ENCODE measurements at places on chromosomes 2 and 18.

DNA sequence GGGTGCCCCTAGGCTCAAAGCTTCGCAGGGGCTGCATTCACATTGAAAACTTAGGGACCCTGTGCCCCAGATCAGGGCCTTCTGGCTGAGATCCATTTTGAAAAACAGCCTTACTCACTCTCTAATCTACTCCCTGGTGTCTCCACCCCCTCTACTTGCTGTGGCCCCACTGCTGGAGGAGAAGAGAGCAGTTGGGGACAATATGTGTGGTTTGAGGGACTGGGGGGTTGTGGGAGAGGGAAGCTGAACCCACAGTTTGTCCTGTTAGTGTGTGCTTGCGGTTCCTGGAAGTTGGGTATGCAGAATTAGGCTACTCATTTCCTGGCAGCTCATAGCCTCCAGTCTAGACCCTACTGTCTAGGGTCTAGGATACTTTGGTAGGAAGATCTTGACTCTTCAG lies 211.4 kb downstream of the PRKCE start:
- DNase-seq, result no peak

- DNase-seq, result no peak
Measured at GRCh38 chr2:55932843-55933242, 9.3 kb upstream of the EFEMP1 start.

DNA sequence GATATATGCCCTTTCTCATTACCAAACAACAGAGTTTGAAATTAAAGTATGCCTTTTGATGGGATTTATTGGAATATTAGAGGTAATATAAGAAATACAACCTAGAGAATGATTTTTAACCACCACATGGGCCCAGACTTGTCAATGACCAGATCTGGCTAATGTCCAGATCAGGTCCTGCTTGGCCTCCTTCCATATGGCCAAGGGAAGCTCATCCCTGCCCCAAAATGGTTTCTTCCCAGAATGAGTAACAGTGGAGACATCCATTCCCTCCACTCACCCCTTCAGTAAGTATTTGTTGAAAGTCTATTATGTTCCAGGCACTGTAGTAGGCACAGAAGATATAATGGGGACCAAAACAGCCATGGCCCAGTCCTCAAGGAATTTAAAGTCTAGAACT lies 54.9 kb downstream of the ANTXR1 start:
- no peak for DNase-seq

- no peak for DNase-seq
Measured at GRCh38 chr18:22063102-22063501, 106.3 kb upstream of the GATA6 start.

DNA sequence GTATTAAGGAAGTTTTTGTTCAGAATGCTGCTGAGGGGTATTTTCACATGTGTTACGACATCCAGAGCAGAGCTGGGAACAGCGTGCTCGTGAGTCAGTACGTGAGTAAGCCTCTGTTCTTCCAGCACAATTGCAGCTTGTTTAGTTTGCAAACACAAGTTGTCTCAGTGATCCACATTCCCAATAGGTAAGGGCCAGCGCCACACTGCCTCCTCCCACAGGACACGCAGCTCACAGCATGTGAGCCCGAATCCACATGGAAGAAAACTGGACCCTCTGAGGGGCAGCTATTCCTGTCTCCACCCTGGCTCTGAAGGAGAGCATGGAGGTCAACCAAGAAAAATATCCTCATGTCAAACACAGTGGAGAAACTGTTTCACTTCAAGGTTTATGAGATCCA lies 173.9 kb upstream of the PID1 start:
- DNase-seq, result no peak

DNA sequence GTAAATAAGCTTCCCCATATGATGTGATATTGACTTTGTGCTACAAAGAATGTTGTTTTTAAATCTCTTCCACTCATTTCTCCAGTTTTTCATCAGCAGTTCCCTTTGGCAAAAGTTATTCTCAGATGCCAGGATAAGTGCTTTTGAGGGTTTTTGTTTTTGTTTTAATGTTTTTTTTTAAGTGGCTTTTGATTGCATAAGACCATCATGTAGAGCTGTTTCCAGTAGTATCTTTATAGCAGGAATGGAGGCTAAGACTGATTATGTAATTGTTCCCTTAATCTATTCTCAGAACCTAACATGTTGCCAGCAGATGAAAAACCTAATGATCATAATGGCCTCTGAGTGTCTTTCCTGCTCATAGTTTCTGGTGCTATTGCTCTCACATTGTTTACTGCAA lies 77.9 kb downstream of the CABLES1 start:
- no peak for DNase-seq

DNA sequence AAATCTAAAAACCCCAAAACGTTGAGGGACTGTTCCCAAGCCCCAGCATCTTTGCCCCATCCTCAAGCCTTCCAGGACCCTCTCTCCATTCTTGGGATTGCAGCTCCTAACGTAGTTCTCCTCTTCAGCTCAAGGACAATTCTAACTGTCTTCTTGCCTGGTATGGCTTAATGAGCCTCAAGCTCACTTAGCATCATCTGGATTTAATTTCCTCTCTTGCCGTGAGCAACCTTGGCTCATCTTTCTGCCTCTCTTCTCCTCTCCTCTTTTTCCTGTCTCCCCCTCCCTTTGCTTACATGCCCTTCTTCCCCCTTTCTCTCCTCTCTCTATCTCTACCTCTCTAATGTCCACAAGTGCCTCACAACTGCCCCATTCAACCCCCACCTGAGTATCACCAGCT lies 44.2 kb downstream of the TACR1 start:
- no peak for DNase-seq

DNA sequence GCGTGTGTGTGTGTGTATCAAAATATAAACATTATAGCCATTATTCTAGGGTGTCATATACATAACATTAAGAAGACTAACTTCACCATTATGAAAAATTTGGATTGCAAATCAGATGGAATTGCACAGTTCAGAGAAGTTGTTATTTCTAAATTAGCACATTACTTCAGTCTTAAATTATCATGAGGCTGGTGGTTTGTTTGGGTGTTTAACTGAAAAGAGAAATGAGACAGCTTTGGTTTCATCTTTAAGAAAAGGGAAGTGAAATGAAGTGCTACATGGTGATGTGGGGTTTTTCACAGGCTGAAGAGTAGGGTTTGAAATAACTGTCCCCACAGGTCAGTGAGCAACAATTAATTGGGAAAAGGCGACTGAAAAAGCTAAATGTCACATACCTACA lies 161.2 kb upstream of the XIRP2 start:
- DNase-seq, result no peak

DNA sequence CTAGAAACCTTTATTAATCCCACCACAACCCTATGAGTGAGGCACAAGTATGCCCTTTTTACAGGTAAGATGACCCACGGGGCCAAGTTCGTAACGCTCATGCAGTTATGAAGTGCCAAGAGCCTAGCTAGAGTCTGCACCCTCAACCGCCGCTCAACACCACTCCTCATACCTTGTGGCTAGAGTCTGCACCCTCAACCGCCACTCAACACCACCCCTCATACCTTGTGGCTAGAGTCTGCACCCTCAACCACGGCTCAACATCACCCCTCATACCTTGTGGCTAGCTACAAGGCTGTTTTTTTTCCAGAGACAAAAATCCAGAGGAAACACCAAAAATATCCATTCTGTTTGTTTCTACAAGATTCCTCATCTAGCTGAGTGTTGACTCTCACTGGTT lies 4.6 kb downstream of the TXNL4A start:
- DNase-seq, result no peak

- DNase-seq, result no peak
Measured at GRCh38 chr2:1638281-1638860, 105.9 kb downstream of the PXDN start.

DNA sequence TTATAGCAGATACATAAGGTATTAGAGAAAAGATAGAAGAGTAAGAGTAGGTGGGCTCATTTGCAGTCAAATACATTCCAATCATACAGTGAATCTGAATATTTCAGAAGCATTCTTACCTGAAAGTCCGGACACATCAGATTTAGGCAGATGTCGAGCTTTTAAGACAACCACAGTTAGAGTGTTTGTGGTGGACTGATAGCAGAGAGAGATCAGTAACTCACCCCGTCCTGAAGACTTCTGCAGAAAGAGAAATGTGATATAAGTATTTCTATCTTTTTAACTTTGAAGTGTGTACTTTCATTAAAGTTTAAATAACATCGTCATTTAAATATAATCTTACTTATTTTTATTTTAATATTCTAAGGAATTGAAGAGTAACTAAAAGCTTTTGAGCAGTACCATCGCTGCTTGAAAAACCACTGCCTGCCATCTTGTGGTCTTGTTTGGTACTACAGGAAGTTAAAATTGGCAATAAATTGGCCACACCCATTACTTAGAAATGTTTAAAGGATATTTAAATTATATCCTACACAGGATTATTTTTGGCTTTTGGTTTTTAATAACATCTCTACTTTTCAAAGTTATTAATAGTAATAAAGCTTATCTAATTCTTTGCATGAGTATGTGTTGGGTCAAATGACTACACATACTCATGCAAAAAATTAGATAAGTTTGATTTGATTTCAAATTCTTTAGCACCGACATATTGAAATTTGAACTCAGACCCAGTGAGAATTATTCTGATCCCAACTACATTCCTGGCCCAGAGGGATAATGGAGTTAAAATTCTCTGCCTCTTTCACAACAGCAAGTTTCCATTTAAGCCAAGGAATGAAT lies 5.5 kb downstream of the SYT4 start:
- no peak for DNase-seq

- no peak for DNase-seq
Measured at GRCh38 chr2:57990118-57990725, 56.4 kb upstream of the VRK2 start.

DNA sequence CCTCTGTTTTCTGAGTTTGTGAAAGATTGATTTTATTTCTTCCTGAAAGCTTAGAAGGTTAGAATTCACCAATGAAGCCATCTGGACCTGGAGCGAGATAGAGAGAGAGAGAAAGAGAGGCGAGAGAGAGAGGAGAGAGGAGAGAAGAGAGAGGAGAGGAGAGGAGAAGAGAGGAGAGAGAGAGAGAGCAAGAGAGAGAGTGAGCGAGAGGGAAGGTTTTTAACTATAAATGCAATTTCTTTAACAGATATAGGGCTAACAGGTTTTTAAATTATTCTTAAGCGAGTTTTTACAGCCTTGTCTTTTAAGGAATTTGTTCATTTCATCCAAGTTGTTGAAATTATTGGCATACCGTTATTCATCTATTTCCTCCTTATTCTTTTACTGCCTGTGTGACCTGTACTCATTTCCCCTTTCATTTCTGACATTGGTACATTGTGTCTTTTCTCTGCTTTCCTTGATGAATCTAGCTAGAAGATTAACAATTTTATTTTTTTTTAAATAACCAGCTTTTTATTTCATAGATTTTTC lies 56.1 kb downstream of the BABAM2 start:
- DNase-seq, result no peak

DNA sequence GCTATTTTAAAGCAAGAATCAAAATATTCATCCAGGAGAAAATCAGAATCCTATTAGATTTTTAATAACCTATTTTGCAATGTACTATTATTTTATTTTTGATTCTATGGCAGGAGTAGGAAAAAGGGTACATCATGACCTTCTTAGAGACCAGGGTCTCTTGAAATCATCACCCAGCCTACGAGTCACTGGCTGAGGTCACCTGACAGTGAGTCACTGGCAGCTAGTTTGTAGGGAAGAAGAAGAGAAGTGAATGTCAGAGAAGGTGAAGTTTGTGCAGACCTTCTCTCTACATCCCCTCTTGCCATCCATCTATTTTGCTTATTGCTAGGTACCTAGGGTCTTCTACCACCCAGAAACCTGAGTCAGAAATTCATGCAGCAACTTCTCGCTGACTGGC lies 144.2 kb downstream of the ALK start:
- no peak for DNase-seq

DNA sequence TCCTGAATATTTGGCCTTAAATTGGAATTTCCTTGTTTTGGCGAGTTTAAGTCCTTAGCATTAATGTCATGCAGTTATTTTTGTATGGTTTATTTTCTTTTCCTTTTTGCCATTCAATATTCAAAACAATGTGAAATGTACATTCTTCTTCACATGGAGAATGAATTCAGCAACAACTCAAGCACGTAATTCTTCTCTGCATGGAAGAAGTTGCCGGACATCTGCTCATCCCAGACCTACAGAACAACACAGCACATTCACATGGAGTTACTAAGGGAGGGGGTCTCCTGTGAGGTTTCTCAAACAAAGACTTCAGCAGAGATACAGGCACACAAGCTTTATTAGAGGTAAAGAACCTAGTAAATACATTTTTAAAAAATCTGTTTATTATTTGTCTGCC lies 236.8 kb downstream of the SATB2 start:
- DNase-seq, result no peak

- no peak for DNase-seq
Measured at GRCh38 chr18:79834834-79835233, 37.1 kb downstream of the KCNG2 start.

DNA sequence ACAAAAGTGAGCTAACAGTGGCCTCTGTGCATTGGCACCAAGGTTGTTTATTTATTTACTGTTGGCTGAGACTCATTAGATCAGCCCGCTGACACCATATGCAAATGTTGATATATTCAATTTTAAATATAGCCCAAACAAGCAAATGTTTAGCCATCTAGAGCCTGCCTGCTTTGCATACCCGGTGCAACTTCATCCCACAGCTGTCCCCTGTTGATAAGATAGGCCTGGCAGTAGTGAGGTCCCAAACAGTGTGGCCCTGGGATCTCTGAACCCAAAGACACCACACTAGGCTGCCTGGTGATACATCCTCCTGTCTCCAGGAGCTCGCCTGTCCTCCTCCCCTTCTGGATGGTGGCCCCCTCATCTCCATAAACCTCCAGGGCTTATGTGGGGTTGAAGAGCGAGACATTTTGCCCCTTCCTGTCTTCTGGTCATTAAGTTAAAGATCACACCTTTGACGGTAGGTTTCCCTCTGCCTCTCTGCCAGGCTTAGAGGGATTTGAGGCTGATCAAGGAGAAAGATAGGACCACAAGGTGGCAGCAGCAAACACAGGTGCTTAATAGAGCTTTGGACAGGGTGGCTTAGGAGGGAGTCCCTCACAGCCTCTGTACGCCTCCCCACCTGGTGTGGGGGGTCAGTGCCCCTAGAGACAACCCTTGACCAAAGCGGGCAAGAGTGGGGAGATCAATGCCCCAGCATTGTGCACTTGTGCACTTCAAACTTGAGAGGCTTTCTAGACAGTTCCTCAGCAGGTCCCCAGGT lies 23.7 kb upstream of the MYO5B start:
- no peak for DNase-seq

DNA sequence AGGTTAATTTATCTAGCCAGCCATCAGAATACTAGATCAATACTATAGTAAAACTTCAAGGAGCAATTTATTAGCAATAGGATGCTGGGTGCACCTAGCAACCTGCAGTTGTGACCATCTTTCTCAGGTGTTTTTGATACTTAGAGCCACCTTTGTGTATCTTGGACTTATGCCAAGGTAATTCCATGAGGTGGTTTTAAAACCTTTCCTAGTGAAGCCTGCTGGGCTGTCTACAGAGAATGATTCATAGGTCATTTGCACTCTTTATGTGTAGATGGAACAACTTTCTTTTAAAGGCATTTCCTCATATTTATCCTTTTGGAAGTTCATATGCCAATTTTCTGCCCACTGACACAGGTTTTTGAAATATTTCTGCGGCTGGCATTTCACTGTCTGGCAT lies 1030.1 kb upstream of the POU3F3 start:
- DNase-seq, result no peak
